BJ (cell line): ENCODE measurements at places on chromosomes 16 and 17. TPM values are rescaled to one million over a fixed set of nuclear protein-coding genes. Genes with fewer than 3 reads are reported as not detected.

Gene OR1A1
- polyA plus RNA-seq = not detected in 2 replicates

Gene TEDC2
- 2.2 and 3.7 TPM in 2 replicates for polyA plus RNA-seq

Gene PDE6G
- polyA plus RNA-seq = 0.36 and 0.37 TPM in 2 replicates

Gene GFER
- 14.6 and 19.8 TPM in 2 replicates for polyA plus RNA-seq

Gene CCL16
- polyA plus RNA-seq = not detected in 2 replicates

DNA sequence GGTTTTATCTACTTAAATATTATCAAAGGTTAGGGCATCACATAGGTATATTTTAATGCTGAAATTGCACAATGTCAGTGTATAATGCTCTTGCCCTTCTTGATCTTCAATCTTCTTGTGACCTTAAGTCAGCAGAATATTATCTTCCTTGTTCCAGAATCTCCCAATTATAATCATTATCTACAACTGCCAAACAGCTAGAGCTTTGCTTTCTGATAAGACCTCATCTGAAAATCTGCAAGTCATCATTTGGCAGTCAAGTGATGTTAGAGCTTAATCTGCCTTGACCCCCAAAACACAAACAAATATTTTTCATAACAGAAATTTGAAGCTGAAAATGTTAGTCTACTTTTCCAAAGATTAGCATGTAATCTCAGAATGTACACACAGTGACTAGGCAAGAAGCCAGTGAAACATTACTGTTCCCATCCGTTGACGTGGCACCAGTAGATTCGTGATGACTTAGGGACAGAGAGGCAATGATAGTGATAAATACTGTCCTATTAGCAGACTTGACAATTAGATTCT, 19.8 kb downstream of the REXO5 start:
- no peak for DNase-seq

GRCh38 chr16:67184995-67185650, 1.4 kb upstream of the MATCAP1 start:
- DNase-seq = no peak

DNA sequence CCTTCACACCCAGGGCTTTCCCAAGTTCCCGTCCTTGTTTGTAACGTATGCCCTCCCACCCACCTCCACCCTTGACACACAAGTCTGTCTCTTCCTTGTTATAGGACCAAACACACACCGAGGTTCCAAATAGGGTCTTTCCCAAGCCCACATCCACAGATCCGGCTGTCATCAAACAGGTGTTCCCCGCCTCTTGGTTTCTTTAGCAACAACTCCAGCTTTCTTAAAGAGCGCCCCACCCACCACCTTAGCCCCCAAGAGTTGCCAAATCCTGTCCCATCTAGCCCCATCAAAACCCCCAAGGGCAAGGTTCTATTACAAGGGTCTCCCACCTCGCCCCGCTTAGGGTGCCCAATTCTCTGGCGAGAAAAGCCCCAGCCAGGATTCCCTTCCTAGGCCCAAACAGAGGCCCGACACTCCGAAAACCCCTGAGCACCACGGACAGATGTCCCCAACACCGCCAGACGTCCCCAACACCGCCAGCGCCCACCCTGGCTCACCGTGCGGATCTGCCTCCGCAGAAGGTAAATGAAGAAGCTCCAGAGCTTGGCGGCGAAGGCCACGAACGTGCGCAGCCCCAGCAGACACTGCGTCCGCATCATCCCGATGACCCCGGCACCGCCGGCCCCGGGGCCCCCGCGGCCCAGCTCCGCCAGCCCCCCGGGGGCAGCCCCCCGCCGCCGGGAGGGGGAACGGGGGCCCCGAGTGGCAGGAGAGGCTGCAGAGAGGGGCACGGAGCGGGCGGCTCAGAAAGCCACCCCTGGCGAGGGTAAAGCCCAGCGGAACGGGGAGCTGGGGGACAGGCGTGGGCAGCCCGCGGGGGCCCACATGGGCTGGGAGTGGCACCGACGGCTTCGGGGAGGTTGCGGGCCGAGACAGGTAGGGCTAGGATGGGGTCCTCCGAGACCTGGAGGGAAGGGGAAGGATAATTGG, 573 bp downstream of the CTDNEP1 start:
- no peak for DNase-seq

- DNase-seq = no peak
Observed at GRCh38 chr16:72404299-72404698, 232.3 kb upstream of the PMFBP1 start.

GRCh38 chr17:1179112-1179817, 516 bp downstream of the ABR start:
- DNase-seq = no peak

- DNase-seq = no peak
Observed at GRCh38 chr16:84545114-84545737, 40.8 kb upstream of the MEAK7 start.
